ENCODE measurements at places on chromosomes 3 and 15.

GRCh38 chr3:17765819-17766472 lies 23.5 kb upstream of the TBC1D5 start:
- DNase-seq, result no peak

DNA sequence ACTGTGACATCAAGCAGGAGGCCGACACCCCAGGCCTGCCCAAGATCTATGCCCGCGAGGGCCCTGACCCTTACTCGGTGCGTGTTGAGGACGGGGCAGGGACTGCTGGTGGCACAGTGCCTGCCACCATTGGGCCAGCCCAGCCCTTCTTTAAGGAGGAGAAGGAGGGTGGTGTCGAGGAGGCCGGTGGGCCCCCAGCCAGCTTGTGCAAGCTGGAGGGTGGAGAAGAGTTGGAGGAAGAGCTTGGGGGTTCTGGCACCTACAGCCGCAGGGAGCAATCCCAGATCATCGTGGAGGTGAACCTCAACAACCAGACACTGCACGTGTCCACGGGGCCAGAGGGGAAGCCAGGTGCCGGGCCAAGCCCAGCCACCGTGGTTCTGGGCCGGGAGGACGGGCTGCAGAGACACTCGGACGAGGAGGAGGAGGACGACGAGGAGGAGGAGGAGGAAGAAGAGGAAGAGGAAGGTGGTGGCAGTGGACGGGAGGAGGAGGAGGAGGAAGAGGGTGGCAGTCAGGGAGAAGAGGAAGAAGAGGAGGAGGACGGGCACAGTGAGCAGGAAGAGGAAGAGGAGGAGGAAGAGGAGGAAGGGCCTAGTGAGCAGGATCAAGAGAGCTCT lies 5.4 kb downstream of the ZBTB47 start:
- DNase-seq, result no peak

DNA sequence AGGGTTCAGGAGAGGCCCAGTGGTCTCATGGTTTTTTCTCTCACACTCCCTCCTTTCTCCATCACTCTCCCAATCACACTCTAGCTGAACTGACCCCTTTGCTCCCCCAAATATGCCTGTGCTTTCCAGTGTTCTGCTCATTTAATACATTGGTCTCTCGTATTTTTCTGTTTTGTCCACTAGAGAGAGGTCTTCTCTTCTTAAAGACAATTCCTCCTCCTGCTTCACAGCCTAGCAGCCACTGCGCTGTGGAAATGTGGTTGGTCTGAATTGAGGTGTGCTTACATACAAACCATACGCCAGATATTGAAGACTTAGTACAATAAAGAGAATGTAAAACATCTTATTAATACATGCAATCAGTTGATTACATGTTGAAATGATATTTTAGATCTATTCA lies 60.6 kb upstream of the XCR1 start:
- DNase-seq, result no peak

- DNase-seq, result no peak
Measured at GRCh38 chr3:165938986-165939540, 101.8 kb upstream of the BCHE start.

DNA sequence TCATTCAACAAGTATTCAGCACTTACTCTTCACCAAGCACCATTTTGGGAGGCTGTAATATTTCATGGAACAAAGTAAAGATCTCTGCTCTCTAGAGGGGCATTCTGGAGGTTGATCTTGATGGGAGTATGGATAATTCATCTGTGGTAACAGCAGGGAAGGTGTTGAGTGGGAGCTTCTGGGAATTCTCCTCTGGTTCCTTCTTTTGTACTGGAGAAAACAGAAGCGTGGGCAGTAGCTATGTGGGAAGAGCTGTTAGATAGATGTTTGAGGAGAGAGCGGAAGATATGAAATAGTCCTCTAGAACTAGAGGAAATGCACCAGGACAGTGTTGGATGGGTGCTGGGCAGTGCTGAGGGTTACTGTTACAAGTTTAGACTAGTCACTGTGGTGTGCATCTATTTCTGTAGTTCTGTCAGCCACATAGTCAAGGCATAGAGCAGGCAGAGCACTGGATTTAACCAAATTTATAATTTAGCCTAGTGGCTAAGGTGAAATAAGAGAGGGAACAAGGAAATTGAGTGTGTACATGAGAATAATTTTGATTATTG lies 9.6 kb downstream of the NMD3 start:
- DNase-seq, result no peak

DNA sequence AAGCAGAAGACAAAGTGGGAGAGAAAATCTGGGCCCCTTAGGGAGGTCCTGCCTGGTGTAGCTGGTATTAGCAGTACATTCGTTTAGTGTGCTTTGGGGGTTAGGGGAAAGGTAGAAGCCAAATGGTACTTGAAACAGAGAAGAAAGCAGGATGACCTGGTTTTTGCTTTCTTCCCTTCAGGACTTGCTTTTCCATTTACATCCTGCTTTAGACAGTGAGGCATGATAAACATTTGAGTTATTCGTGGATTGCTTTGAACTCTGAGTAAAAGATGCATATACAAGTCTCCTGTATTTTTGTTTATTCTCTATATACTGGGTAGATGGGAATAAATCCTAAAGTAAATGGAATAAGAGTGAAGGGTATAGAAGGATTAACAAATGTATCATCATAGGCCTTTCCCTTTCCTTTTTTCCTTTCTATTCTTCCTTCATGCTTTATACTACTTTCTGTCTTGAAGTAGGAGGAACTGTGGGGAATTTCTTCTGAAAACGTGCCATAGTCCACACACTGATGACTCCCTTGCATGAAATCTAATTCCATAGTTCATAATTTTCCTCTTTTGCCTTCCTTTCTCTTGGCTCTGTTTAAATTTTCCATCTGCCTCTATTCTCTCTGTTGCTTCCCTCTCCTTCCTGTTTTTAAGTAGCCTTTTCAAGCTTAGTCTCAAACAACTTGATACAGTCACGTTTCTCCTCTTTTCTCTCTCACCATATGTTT lies 139.5 kb upstream of the RBMS3 start:
- DNase-seq, result no peak

GRCh38 chr15:31476866-31477265 lies 150.2 kb downstream of the KLF13 start:
- no peak for DNase-seq

Measured in SW 1271 (cell line).